Effector CD4-positive, alpha-beta T cell (primary cell): ENCODE measurements at places on chromosomes 11 and 22.

DNA sequence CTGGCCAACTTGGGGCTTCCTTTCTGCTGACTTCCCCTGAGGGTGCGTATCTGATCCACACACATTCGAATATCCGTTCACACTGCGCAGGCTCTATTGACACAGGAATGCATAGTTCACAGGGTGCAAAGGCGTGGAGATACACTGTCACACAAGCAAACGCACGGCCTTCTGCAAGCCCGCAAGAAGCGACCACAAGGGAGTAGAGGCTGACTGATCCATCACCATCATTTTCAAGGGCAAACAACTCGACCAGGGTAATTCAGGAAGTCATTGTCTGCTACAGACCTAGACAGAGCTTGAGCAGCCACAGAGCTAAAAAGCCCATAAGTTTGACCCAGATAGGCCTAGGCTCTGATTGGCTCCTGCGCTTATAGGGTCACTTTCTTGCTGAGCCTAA lies 392.3 kb downstream of the MN1 start:
- DNase-seq: no peak

DNA sequence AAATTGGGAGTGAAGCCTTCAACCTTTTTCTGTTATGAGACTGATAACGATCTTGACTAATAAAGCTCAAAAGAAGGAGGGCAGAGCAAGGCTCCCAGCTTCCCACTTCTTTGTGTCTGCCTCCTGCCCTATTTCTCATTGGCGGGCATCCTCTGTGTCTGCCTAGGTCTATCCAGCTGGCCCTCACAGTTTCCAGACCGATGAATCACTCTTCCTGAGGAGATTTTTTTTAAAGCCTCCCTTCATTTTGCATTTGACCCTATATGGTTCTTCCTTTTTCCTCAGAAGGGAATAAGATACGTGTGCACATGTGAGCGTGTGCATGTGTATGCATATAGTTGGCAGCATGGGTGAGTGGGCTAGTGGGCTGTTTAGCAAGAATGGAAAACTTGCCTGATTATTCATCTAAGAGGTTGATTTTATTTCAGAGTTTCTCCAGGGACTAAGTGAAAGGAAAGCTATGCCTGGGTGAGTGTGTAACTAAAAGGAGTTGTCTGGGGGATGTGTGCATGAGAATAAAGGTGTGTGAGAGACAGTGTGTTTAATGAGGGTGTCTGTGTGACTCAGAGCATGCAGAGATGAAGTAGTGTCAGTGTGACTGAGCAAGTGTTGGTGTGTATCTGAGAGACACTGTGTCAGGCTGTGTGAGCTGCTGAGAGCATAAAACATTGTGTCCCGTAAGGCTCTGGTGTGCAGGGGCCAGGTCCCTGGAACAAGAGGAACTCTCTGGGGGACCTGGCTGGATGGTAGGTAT lies 12.2 kb downstream of the PHLDB1 start:
- DNase-seq: no peak

GRCh38 chr11:94858012-94858705 lies 90.0 kb downstream of the AMOTL1 start:
- DNase-seq: no peak

- no peak for DNase-seq
Observed at GRCh38 chr11:68328374-68329091, 16.1 kb downstream of the LRP5 start.

- no peak for DNase-seq
Observed at GRCh38 chr11:2830886-2831285, 54.7 kb downstream of the CDKN1C start.
